ENCODE measurements at places on chromosomes 3 and 15.

- no peak for DNase-seq
Observed at GRCh38 chr3:37852771-37853170, 8.9 kb upstream of the CTDSPL start.

GRCh38 chr3:52022323-52023100 lies 26.8 kb upstream of the RPL29 start:
- DNase-seq: no peak

GRCh38 chr15:25228261-25228660 lies 210.6 kb downstream of the UBE3A start:
- no peak for DNase-seq

DNA sequence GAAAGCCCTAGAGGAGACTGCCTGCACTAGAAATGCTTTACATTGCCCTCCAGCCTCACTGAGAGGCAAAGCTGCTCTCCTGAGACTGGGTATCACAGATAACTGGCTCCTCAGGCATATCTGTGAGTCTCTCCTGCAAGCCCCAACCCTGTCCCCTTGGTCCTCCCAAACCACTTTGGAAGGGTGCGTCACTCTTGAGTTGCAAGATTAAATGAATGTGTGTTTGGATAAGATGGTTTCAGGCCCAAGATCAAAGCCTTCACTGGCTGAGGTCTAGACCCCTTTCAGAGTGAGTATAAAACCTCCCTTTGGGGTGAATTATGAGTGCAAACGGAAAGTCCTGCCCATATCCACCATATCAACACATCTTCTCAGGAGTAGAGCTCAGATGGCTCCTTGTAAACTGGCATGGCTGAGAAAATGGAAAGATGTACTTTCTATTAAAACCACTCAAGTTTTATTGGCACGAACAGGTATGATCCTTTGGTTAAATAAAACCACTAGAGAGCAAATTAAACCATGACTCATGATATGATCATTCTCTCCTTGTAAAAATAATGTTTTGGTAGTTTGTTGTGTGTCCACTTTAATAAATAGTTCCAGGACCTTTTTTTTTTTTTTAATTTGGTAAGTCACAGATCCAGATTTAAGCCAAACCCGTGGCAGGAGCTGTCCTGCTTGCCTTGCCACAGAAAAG lies 164.0 kb downstream of the CHST2 start:
- DNase-seq: no peak

DNA sequence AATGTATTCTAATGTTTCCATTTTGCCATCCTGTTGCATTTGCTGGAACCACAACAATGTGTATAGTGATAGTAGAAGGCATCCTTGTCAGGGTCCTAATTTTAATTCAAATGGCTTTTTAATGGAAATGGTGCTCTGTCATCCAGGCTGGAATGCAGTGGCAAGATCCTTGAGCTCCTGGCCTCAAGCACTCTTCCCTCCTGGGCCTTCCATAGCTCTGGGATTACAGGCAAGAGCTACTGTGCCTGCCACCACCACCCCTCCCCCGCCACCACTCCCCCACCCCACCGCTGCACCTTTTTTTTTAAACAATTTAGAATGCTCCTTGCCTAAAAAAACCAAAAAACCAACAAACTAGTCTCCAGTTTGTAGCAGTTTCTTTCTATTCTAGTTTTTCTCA lies 15.2 kb upstream of the IQCF6 start:
- DNase-seq: no peak

- DNase-seq: no peak
Observed at GRCh38 chr3:101391413-101391950, 71.1 kb upstream of the IMPG2 start.

DNA sequence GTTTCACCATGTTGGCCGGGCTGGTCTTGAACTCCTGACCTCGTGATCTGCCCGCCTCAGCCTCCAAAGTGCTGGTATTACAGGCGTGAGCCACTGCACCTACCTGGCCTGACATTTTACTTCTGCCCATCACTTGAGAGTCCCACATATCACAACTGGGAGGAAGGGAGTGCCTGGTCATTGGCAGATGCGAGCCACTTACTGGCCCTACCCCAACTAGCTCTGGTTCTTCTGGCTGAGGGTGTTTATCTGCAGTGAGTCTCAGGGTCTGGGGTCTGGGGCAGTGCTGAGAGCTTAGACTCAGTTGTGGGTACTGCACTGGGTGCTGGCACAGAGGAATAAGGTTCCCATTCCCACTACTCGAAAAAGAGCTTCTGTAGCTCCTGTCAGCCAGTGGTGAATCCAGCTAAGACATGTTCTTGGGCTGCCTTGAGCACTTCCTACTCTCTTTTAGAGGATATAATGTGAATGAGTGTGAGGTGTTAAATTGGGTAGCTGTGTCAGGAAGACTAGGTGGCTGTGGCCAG lies 30.2 kb downstream of the DAG1 start:
- DNase-seq: no peak

DNA sequence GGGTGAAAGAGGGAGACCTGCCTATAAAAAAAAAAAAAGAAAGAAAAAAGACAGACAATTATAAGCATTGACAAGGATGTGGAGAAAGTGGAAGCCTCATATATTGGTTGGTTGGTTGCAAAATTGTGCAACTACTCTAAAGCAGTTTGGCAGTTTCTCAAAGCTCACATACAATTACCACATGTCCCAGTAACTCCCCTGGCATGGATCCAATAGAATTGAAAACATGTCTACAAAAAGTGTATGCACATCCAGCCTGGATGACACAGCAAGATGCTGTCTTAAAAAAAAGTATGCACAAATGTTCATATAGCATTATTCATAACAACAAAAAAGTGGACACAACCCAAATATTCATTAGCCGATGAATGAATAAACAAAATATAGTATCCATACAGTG lies 19.5 kb downstream of the SETMAR start:
- DNase-seq: no peak

DNA sequence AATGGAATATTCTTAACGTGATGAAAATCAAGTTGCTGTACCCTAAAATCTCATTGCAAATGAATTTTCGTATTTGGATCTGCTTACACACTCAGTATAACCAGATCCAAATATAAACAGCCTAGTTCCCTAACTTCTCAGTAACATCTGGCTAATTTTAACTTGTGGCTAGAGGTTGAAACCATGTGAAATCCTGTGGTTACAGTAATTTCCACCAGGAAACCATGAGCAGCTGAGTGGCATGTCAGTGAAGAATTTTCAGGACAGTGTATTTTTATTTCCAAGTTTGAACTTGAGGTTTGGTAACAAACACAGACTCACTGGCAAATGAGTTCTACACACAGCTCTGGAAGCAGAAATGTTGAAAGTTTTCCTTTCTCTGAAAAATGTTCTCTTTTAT lies 754.1 kb downstream of the NR2F2 start:
- DNase-seq: no peak

GRCh38 chr3:131881777-131882176 lies 153.0 kb downstream of the CPNE4 start:
- DNase-seq: no peak

DNA sequence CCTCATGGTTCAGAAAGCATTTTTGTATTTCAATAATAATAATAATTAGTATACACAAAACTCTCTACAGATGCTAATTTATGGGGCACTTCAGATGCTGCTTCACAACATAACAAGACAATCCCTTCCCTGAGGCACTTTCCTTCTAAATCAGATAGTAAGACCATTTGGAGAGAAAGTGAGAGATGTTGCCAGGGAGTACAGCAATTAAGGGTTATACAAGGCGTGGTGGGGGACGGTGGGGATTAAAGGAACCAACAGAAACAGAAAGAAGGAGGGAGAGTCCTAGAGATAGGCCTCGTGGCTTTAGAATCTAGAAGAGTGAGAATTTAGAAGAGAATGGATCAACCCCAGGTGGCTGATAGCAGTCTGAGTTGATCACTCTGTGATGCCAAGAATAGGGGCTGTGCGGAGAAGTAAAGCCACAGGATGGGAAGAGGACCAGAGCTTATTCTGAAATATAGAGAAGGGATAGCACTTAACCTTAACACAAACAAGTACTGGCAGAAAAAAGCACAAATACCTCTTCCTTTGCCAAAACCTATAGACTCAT lies 76.9 kb downstream of the ETFA start:
- no peak for DNase-seq

- DNase-seq: no peak
Observed at GRCh38 chr3:160126051-160126450, 99.2 kb upstream of the C3orf80 start.

- no peak for DNase-seq
Observed at GRCh38 chr3:197718891-197719290, 17.8 kb downstream of the RUBCN start.

Measured in CD4-positive, alpha-beta T cell treated with Interferon gamma for 1 hour (primary cell).